ENCODE measurements at places on chromosomes 11 and 22.
A peak's percentile ranks its signal among the peaks of the same experiment; 100 is the strongest.

DNA sequence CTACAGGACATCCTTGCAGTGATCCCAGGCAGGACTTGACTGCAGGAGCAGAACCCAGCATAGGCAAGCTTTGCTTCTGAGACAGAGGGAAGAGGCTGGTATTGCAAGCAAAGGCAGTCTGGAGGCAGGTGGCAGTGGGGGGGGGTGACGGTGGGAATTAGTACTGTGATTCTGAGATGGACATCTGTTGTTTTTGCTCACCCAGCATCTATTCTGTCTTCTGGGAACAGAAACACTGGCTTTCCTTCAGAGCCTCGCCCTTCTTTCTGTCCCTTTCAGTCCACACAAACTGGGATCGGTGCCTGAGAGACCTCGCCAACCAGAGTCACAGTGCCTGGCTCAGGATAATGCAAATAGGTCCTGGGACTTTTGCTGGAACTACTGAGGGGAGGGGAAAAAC is 31.2 kb upstream of the RASL10A start:
- DNase-seq: peak; percentile 62

GRCh38 chr11:134760299-134760698 is 348.3 kb upstream of the B3GAT1 start:
- no peak for DNase-seq

DNA sequence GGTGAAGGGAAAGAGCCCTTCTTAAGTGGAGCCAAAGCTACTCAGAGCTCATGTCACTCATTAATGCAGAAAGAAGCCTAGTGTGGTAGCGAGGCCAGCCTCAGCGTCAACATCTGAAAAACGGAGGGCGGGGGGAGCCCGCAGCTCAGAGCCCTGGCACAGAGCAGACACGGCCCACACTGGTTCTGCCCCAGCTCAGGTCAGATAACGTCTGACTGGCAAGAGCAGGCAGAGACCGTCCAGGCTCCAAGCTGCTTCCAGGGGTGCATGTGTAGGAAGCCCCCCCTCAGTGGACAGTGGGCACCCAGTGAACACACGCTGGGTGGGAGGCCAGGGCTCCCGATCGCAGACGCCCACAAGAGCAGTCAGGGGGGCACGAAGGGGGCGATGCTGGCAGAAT is 100.8 kb downstream of the SHANK2 start:
- no peak for DNase-seq

DNA sequence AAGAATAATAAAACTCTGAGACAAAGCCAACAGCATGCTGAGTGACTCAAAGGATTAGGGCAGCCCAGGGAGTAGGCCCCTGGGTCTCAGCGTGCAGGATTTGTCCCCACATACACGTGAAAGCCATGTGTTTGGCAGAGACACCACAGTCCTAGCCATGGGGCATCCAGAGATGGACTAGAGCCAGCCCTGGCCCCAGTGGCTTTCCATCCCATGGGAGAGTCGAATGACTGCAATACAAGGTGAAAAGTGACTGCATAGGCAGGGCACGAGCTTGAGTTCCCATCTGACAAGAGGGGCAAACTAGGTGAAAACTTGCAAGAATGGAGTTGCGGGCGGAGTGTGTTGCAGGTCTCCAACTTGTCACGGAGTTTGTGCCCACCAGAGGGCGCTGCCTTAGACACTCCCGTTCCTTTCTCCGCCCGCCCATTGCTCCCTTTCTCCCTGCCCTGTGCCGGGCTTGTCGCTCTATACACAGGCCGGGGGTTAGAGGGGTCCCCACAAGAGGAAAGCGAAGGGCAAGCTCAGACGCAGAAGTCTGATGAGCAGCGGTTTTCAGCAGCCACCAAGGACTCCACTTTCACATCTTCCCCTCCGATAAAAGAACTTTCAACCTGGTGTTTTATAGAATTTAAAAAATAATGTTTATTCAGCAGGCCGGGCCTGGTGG is 24.2 kb downstream of the TSKU start:
- peak; percentile 83 for DNase-seq

DNA sequence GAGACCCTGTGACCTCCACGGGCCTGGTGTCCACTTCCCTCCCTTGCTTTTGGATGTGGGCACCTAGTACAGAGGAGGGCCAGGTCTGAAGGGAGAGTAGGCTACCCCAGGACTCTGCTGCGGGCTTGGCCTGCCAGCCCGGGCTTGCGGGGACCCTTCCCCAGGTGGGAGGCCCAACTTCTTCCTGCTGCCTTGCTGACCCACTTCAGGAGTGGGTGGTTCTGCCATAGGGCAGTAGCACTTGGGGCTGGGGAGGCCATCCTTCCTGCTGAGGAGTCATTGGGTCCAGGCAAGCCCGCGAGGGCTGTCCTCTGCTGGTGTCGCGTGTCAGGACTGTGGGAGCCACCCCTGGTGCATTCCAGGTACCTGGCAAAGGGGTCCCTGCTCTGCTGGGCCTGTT is 1250.0 kb downstream of the BRD1 start:
- no peak for DNase-seq

- peak; percentile 14 for DNase-seq
These were observed 170.6 kb upstream of the SOX6 start for GRCh38 chr11:16526947-16527346.

DNA sequence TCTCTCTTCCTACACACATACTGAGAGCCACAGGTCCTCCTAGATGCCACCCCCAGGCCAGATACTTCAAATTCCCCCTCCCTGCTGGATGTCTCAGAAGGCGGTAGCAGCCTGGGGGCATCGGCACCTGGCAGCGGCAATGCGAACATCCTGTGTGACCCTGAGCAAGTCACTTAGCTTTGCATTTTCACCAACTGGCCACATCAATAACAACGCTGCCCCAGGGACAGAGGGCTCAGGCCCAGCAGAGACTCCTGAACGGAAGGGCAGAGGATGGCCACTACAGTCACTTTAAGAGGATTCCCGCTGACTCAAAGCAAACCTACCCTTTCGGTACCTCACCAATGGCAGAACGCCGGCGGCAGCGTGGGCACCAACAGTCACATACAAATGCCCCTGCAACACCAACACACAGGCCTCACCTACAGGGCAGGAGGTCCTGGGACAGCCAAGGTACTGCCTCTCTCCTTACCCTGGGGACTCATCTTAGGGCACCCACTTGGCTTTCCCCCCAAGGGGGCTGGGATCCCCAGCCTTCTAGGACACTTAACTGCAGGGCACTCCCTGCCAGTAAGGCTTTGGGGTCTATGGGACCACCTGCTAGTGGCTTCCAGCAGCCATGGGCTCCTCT is 1.6 kb downstream of the LMO1 start:
- DNase-seq: no peak

DNA sequence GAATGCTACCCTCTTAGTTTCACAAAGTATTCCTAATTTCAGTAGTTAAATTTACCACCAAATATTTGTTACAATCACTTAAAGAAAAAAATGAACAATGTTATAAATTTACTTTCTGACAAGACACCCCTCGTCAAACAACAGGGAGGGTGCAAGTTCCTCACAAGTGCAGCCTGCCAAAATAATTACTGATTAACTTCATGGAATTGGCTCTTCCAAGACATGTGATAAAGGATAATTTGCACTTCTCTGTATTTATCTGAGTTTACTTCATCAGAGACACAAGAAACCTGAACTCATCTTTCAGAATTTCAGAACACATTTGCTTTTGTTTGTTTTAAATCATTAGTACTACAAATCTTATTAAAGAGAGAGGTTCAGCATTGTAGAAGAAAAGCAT is 66.5 kb downstream of the LARGE2 start:
- no peak for DNase-seq

DNA sequence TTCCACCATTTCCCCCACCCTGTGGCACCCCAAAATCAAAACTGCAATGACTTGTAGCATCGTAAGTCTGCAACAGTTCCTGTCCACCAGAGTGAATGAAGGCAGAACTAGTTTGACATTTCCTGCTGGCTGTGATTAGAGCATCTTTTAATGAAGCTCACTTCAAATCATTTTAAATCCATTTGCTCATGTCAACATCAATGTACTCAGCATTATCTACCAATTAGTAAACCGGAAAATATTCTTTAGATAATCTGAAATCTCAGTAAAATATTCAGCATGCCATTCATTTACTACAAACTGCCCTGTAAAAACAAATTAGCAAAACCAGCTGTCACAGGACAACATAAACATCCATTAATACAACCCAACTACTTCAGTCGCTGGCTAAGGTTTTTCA is 38.1 kb downstream of the CADM1 start:
- DNase-seq: no peak

- DNase-seq: no peak
These were observed 51.4 kb upstream of the CRTAM start for GRCh38 chr11:122786896-122787295.

DNA sequence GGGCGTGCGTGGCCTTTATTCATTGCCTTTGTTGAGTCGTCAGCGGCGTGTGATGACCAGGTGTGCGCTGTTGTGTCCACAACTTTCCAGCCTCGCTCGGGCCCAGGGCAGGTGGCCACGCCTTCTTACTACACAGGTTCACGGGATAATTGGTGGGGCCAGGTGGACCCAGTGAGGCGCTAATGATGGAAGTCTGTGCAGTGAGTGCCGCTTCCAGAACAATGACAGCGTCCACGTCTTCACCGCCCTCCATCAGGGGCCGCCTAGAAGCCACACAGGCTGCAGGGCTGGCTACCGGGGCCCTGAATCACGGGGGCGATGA is 1197.3 kb downstream of the BRD1 start:
- no peak for DNase-seq

DNA sequence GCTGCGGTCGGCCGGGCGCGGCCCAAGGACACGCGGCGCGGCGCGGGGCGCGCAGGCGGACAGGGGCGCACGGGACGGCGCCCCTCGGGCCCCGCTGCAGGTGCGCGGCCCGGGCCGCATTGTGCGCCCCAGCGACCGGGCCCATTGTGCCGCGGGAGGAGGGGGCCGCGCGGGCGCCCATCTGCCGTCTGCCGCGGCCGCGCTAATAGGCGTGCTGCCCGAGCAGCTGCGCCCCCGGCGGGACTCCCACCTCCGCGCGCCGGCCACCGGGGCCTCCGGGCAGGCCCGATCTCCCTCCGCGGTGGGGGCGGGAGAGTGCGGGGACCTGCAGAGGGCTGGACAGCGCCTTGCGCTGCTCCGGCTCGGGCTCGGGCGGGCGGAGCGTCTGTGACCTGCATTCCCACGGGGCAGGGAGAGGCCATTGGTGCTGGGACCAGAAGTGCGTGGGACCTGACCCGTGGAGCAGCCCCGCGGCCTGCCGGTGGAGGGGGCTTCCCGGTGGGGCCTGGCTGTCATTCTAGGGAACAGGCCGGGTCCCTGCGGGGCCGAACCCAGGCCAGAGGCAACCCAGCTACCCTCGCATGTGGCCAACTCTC is 933 bp downstream of the BRSK2 start:
- DNase-seq: peak; percentile 46

DNA sequence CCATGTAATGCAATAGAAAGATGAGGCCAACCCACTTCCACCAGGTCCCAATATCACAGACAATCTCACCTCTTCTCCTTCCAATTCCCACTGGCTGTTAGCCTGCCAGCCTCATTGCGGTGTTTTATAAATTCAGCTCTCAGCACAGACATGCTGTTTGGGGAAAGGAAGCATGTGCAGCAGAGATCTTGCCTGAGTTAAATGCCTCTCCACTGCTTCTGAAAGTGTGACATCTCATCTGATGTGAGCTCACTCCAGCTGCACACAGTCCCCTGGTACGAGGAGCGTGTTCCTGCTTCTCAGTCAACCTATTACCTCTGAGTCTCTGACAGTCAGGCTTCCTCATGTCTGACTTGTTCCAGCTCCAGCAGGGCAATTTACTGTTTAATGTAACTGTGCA is 122.7 kb upstream of the GUCY1A2 start:
- DNase-seq: peak; percentile 36

DNA sequence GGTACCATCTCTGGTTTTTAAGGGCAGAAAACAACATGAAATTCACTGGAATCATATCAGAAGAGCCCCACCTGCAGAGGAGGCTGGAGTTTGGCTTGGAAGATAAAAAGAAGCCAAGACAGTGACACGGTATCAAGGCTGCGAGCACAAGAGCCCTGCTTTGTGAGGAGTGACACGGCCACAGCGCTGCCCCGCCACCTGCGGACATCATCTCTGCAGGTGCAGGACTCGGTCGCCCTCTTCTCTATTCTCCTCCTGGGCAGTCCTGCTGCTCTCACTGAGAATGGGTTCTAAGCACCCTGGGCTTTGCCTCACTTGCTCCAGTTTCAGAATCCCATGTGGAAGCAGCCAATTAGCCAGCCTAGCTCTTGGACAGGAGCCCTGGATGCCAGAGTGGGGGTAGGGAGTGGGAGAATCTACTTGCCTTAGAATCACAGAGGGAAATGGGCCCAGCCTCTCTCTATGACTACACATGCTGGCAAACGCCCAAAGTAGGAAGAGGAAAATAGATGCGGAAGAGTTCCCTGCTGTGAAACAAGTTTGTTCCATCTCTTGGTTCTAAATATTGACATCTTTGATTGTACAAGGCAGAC is 17.1 kb downstream of the APOL4 start:
- peak; percentile 74 for DNase-seq

DNA sequence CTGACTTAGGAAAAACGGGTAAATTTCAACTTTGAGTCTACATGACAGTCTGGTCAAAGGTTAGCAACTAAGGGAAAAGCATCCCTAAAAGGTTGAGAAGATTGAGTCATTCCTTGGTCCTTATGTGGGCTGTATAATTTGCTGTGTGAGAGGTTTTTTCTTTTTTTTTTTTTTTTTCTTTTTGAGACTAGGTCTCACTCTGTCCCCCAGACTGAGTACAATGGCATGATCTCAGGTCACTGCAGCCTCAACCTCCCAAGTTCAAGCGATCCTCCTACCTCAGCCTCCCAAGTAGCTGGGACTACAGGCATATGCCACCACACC is 101.4 kb downstream of the MRTFA start:
- DNase-seq: no peak

- peak; percentile 93 for DNase-seq
These were observed at the start of gene NDUFC2 for GRCh38 chr11:78079232-78080083. Gene NDUFC2 (minus strand): TSS chr11:78079862. CDS start chr11:78079744, 118 bp downstream.

- DNase-seq: no peak
These were observed 20.1 kb upstream of the SYTL2 start for GRCh38 chr11:85831050-85831449.

- DNase-seq: peak; percentile 8
These were observed 266.0 kb upstream of the MTNR1B start for GRCh38 chr11:92703449-92703830.

GRCh38 chr22:47837703-47838102 is 1075.3 kb downstream of the TBC1D22A start:
- no peak for DNase-seq

DNA sequence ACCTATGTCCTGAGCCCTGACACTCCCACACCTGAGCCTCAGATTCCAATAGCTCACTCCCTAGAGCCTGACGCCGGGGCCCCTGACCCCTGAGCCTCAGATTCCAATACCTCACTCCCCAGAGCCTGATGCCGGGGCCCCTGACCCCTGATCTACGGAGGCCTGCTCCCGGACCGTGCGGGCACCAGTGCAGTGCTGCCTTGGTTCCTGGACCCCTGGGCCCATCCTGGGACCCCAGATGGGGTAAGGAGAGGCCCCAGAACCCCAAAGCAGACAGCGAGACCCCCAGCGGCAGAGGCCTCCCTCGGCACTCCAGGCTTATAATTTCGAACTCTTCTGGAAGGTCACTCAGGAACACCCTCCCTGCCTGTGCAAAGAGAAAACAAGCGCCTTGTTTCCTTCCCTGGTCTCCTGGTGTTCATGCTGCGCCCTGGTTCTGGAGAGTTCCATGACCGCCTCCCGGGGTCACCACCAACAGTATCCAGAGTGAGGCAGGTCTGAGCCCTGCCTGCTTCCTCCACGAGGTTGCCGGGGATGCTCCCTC is 7.5 kb downstream of the SUSD2 start:
- DNase-seq: peak; percentile 2

GRCh38 chr11:789943-790342 is at the start of gene CEND1:
Gene CEND1 (minus strand): TSS chr11:790090. CDS start chr11:788576, 1,514 bp downstream.
- DNase-seq: no peak

- no peak for DNase-seq
These were observed 479 bp downstream of the ZNF280A start for GRCh38 chr22:22519591-22519990.
